ENCODE measurements at places on chromosomes 12 and 14.

GRCh38 chr12:38691164-38691563, 214.2 kb downstream of the CPNE8 start:
- DNase-seq, result no peak

DNA sequence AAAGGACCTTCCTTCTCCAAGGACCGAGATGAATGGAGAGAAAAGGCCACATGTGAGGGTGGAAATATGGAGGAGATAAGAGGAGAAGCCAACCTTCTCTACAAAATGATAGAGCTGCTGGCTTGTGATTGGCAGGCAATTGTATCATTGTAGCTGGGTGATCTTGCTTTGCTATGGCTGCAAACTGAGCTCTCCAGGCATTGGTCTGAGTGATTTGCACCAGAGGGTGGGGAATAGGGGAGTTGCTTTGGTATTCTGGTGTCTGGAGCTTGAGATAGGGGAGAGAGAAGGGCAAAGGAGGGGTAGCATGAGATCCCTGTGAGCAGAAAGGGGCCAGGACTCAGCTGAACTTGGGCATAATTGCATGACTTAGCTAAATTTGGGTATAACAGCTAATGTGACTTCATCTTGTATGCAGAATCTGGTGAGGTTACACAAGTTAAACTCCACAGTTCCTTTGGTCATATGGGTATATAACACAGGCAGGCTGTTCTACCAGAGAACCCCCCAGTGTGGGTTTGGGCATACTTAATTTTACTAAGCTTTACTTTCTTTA, 72.0 kb downstream of the FOS start:
- no peak for DNase-seq

GRCh38 chr14:52850451-52850909, 59.1 kb upstream of the GNPNAT1 start:
- DNase-seq, result no peak

DNA sequence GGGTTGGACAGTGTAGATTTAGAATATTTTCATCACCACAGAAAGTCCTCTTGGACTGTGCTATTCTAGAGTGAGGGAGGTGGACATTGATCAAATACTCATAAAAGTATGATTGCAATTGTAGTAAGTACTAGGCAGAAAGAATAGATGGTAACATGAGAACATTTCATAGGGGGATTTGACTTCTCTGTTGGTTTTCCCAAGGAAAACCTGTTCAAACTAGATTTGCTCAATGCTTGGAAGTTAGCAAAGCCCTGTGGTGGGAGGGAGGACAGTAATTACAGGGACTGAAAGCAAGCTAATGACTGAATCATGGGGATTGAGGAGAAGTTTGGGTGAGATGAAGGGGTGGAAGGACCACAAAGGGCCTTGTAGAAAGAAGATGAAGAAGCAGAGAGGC, 24.4 kb upstream of the EID3 start:
- DNase-seq, result no peak

DNA sequence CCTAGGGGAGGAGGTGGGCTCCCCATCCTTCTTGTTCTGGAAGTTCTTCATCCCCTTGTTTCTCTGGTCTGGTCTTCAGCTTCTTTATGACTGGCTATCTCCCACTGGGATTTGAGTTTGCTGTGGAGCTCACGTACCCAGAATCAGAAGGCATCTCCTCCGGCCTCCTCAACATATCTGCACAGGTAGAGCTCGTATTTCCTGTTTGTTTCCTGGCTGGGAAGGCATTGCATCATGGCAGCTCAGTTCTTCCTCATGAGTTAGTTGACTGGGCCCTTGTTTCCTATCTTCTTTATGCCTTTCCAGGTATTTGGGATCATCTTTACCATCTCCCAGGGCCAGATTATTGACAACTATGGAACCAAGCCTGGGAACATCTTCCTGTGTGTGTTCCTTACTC, 19.8 kb downstream of the ERG28 start:
- no peak for DNase-seq

DNA sequence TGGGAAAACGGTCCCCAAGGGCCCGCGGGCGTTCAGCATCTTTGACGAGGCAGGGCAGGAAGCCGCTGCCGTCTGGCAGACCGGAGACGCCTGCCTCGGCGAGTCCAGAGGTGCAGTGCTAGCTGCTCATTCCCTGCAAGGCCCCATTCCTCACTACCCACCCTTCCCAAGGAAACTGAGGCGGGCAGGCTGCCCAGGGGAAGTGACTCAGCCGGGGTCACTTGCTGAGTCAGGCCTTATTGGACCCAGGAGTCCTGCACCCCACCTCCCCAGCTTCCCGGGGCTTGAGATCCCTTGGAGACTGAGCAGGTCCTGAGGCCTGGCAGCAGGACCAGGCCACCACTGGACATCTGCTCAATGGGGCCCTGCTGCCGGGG, 3.7 kb downstream of the SH2B3 start:
- DNase-seq, result no peak

DNA sequence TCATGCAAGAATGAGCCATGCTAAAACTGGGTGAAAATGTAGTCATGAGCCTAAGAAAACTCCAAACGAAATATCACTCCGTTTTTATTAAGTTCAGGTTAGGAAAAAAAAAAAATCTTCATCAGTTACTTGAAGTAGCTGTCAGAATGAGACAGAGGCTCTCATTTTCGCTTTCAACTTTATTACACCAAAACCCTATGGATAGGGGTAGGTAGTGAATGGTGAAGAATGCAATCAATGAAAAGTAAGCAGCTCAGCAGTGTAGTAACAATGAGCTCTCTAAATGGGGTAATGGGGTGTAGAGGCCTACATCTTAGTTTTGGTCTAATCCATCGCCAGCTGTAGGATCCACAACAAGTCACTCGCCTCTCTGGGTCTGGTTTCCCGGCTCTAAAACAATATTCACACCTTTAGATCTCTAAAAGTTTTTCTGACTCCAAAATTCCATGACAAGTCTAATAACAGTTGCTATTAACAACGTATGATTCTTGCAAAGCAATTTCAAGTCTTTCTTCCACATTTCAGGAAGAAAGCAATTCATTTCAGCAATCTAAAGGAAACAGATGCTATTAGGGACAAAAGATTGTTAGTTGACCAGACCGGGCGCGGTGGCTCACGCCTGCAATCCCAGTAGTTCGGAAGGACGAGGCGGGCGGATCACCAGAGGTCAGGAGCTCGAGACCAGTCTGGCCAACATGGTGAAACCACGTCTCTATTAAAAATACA, 1.7 kb downstream of the BTBD7 start:
- DNase-seq, result peak; percentile 59

DNA sequence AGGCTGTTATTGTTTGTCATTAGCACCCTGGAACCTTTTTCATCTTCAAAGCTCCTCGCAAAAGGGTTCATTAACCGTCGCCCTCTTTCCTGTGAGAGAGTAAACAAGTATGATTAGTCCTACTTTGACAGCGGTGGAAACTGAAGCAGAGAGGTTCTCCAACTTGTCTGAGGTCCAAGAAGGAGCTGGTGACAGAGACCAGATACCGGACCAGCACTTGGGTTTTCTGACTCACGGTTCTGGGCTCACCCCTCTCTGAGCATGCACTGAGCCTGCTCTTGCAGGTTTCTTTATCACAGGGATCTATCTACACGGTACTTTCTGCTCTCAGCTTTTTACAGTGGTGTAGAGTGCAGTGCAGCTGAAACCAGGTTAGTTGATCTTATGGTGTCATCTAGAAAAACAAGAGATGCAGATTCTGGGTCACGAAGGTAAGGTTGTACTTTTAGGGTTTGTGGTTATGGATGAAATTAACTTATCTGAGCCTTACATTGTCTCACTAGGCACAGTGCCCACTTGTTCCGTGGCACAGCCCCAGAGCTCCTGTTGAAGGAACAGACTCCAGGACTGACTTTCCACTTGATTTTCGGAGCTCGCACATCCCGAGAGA, 62.1 kb downstream of the PPP2R5C start:
- no peak for DNase-seq

- DNase-seq, result no peak
These were observed 7.8 kb downstream of the FOXA1 start for GRCh38 chr14:37587131-37587803.

DNA sequence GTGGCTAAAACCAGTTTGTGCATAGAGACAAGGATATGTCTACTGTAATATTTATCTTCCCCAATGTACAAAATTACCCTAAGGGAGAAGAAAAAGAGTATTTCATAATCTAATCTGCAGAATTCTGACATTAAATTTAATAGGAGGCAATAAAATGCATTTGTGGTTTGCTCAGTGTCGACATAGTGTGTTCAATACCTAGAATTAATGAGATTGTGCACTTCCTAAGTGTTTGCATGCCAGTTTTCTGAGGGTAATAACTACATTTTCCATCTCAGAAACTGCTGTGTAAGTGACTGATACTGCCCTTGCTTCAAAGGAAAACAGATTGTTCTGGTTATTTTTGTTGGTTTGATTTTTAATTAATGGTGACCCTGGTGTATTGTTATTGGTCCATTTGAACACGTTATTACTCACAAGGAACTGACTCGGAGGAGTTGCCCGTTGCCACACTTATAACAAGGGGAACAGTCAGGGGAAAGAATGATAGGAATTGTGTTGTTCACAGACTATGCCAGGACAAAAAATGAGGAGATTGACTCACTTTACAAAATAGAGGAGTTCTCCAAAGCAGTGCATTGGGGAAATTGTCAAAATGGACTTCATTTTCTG, 960.3 kb upstream of the TMEM132C start:
- no peak for DNase-seq

DNA sequence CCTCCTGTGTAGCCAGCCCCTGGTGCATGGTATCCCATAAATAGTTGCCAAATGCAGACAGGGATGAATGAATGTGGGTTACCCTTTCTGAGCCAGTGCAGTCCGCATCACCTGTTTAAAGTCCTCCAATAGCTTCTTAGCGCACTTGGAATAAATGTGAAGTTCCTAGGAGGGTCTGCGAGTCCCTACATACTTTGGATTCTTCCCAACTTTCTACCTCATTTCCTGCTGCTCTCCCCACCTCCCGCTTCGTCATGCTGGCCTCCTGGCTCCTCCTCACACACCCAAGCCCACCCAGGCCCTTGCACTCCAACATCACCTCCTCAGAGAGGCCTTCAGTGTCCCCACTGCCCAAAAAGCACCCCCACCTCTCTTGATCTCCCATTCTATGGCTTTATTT, 17.7 kb downstream of the RFX4 start:
- no peak for DNase-seq

DNA sequence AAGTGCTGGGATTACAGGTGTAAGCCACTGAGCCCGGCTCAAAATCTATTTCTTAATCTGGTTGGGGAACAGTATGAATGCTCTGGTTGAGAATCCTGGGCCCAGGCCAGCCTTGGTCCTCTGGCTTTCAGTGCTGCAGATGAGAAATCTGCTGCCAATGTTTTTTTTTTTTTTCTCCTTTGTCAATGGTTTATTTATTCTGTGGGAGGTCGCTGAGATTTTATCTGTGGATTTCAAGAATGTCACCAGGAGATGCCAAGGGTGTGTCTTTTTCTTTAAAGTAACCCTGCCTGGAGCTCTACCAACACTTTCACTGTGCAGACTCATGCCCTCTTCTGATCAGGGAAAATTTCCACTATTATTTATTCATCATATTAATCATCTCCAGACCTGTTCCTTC, 3.6 kb downstream of the SLC25A29 start:
- DNase-seq, result no peak

DNA sequence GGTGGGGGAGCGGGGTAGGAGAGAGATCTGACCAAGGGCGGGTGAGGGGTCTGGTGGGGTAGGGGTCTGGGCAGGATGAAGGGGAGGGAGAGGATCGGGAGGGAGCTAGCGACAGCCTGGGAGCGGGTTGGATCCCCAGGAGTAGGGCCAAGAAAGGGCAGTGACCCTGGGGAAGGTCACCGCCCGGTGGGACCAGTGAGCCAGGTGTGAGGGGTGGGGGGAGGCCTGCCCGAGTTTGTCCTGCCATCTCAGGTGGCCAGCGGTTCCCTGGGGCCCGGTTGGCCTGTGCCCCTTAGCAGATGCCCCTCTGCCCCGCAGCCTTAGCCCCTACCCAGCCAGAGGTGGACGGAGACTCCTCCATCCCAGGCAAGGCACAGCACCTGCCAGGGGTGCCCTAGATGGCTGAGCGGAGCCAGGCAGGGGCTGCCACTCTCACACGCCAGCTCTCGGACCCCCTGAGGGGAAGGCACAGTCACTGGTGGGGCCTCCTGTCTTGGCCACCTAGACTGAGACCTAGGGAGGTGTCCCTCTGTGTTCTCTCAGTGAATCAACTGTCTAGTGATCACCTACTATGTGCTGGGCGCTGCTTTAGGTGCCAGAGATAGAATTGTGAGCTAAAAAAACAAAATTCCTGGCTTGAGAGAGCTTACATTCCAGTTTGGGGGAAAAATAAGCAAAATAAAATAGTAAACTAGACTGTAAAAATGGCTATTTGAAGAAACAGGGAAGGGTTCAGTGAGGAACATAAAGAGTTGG, 629 bp upstream of the TTC7B start:
- no peak for DNase-seq

Data from suppressor macrophage treated with lipopolysaccharide for 4 hours (primary cell).